Cardiac septum (tissue), 1 donor: ENCODE measurements at places on chromosomes 3 and 15. TPM values are rescaled to one million over a fixed set of nuclear protein-coding genes. Genes with fewer than 3 reads are reported as not detected.

DNA sequence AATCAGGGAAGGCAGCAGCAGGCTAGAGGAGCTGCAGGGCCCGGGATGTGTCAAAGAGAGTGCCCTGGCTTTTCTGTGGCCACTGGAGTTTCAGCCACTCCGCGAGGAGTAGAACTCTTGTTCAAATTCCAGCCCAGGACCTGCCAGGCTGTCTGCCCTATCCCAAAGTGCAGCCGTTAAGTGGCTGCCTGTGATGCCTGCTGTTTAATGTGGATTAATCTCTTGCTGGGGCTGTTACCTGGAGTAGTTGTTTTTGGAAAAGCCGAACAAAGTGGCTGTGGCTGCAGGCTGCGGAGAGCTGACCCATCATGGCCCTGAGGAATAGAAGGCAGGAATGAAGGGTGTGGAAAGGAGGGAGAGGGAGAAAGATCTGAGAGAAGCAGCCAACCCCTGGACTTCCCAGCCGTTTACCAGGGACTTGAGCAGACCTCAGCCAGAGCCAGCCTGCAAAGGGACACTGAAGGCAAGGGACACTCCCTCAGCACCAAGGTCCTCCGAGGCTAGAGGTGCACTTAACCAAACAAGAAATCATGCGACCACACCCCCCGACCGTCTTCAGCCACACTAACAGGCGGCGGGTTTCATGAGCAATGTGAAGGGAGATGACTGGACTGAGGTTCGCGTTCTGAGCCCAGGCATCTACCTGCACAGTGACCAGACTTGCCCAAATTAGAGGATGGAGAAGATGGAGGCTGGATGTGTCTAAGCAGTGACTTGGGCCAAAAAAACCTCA, 4.7 kb downstream of the CDAN1 start:
- DNase-seq: peak; percentile 46

GRCh38 chr3:41277790-41278465, 78.6 kb downstream of the CTNNB1 start:
- DNase-seq: no peak

Gene SOX14
- total RNA-seq: not detected

DNA sequence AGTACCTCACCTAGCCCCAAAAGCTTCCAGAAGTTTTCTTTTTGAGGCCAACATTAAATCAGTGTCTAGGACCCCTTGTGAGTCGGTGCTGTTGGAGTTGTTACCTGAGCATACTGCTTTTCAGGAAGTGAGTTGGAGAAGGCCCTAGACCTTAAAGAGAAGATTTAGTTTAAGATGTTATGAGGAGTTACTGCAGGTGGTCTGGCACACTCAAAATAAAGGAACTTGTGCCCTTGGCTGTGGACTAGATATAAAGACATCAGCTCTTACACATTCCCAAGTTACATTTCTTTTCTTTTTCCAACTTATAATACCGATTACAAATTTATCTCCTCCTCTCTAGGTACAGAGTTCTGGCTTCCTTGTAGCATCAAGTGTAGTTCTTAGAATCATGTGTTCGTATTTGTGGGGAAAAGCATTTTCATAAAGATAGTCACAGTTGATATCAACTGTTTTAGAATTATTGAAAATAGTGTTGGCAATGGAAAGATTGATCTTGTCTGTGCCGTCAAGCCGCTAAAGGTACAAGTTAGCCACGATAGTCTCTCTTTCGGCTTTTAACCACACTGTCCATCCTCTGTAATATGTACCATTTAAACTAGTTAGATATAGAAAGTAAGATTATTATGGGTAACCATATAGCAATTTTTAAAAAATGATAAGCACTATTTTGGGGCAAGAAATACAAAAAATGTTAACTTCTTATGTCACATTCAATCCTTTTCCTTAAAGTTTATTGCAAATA, 8.6 kb downstream of the ZIC1 start:
- DNase-seq: no peak

Gene CNTN4
- 2.8 TPM for total RNA-seq

Gene C2CD4A
- 0.05 TPM for total RNA-seq

DNA sequence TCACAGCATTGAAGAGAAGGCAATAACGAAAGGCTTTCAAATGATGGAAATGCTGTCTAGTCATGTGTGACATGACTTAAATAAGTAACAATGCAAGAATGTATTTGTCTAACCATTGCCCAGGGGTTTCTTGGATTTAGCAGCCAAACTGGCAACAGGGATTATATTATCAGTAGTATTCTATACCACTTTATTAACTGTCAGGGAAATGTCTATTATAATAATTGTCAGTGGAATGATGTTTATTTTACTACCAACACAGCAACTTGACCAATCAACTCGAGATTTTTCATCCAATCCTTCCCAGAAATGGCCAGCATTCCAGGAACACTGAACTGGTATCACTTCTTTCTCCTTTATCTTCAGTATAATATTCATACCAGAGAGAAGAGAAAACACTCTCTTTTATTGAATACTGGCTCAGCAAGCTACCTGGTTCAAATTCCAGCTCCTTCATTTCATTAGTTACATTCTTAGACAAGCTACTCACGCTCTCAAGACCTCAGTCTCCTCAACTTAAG, 66.2 kb downstream of the FOXP1 start:
- no peak for DNase-seq

DNA sequence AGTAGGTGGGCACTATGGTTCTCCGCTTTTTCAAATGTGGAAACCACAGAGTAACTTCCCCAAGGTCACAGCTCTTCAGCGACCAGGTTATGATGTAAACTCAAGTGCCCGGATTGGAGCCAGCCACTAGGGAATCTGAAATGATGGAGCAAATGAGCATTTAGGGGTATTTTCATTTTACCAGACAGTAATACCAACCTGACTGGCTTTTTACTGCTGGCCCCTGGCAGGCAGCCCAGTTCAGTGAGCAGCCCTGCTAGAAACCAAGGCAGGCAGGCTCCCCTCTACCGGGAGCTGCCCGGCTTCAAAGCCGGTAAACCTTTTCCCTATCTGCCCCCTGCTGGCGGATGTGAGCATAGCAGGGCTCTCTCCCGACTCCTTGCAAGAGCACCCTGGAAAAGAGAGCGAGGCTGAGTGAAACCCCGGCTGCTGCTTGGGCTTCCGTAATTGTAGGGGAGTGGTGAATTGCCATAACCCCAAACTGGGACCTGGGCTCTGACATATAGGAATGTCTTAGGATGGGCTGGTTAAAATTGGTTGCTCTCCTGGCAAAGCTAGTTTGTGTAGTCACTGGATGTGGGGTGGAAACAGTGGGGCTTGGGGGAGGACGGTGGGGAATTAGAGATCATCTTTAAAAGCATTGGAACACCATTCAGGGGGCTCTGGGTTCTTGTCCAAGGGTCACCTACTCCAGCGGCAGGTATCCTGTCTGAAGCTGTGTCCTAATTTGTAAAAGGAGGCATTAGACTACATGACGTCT, 98.0 kb upstream of the TNFAIP8L3 start:
- DNase-seq: peak; percentile 95

- no peak for DNase-seq
These were observed 298.7 kb upstream of the ARRDC4 start for GRCh38 chr15:97661796-97662195.

- DNase-seq: no peak
These were observed 35.9 kb upstream of the IREB2 start for GRCh38 chr15:78402061-78402610.

GRCh38 chr3:183158551-183159006, 4.0 kb downstream of the LAMP3 start:
- DNase-seq: no peak

DNA sequence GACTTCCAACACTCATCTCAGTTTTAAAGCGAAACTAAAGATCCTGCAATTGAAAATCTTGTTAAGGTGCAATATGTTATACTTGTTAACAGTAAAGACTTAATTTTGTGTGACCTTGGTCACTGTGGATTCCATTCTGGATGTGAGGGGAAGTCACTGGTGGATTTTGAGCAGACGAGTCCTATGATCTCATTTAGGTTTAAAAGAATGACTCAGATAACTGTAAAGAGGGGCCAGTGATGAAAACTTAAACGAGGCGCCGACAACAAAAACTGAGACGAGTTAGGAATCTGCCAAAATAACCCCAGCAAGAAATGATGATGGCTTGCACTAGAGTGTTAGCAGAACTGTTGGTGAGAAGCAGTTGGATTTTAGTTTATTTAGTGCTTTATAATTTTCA, 56.5 kb downstream of the LRRC28 start:
- no peak for DNase-seq

Gene BFSP2
- total RNA-seq: not detected

Gene CLDN16
- not detected for total RNA-seq

- DNase-seq: no peak
These were observed 806.6 kb upstream of the LMCD1 start for GRCh38 chr3:7695049-7695448.

Gene HOMER2
- total RNA-seq: 41.6 TPM

DNA sequence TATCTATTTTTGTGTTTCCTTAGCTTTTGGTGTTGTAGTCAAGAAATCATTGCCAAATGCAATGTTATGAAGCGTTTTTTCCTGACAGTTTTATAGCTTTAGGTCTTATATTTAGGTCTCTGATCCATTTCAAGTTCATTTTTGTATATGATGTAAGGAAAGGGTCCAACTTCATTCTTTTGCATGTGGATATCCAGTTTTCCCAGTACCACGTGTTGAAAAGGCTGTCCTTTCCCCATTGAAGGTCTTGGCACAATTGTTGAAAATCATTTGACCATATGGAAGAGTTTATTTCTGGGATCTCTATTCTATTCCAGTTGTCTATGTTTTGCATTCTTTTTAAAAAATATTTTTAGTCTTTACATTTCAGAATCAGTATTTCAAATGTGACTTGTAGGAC, 14.6 kb upstream of the SNRPN start:
- DNase-seq: no peak

Gene GRM2
- total RNA-seq: 0.30 TPM

DNA sequence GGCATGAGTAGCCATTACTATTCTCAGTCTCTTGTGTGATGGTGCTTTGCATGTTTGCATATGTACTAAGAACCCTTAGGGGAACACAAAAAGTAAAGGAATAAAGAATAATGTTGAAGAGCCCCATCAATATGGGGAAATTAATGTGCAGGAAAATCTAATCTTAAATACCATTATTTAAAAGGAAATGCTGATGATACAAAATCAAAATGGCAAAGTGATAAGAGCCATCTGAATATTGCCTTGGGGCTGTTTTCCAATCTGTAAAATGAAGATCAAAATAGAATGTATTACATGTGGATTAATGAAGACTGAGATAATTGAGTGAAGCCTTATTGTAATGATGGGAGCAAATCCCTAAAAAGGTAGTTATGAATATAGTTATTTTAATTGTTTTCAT, 771.4 kb downstream of the GRM7 start:
- no peak for DNase-seq

GRCh38 chr3:2826453-2826852, 283.7 kb downstream of the IL5RA start:
- DNase-seq: no peak

GRCh38 chr3:126155280-126155640, 25.1 kb downstream of the ALDH1L1 start:
- DNase-seq: no peak

Gene TUSC7
- not detected for total RNA-seq
